ENCODE measurements at places on chromosomes 13 and 19.

- no peak for DNase-seq
Measured at GRCh38 chr19:44692379-44692721, 6.6 kb upstream of the CEACAM16 start.

DNA sequence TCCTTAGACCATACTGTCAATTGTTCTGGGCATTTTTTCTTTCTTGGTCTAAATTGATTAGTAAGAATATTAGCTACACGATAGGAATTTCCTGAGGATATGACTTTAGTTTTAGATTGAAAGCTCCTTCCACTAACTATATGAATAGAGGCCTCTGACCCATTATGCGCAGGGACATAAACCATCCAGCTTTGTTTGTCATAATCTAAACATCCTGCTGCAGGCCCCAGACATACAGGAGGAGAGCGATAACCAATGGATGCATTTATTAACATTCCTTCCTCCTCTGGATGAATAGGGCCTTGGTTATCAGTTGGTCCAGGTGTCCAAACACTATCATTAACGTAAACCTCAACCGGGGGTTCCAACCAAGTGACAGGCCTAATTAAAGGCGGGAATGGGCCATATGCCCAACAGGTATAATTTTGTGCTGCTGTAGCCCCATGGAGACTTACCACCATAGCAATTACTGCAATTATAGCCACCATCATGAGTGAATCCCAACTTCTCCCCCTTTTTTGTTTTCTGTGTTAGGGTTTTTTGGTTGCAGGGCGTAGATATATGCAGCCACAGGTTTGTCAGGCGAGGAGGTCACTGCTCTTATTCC lies 32.6 kb downstream of the CLEC4M start:
- no peak for DNase-seq

GRCh38 chr19:9793071-9793591 lies 24.6 kb upstream of the ZNF846 start:
- peak; percentile 39 for DNase-seq

- DNase-seq: no peak
Measured at GRCh38 chr13:38528986-38529385, 157.9 kb upstream of the FREM2 start.

DNA sequence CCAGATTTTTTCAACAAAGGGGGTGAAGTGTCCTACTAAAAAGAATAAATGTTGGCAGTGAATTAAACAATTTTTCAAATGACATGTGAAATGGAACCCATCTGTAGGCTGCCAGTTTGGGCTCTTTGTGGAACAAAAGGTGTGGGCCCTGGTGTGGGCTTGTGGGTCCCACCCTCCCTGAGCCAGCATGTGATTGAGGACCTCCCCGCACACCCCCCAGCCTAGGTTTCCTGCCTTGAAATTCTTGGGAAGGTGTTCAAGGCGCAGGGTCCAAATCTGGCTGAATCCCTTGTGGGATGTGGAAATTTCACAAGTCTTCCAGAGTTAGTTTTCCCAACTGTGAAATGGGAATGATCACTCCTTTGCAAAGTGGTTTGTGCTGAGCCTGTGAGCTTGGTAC lies 4.1 kb downstream of the GGN start:
- DNase-seq: no peak

DNA sequence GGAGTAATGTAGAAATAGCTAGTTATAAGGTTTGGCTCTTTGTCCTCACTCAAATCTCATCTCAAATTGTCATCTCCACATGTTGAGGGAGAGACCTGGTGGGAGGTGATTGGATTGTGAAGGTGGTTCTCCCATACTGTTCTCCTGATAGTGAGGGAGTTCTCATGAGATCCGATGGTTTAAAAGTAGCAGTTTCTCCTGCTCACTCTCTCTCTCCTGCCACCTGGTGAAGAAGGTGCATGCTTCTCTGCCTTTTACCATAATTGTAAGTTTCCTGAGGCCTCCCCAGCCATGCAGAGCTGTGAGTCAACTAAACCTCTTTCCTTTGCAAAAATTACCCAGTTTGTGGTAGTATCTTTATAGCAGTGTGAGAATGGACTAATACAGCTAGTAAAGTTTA lies 849.4 kb downstream of the DACH1 start:
- DNase-seq: no peak

DNA sequence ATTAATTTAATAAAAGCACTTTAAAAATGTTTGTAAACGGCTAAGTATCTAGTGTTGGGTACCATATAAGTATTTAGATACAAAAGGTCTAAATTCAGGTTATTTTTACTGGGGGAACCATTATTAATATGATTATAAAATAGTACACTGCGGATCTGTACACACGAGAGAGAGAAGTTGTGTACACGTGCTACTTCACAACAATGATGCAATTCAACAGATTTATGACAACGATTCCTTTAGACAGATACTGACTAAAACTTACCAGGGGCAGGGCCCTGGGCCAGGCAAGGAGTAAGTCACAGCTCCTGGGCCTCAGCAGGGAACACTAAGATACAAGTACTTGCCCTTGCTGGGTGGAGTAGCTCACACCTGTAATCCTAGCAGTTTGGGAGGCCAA lies 29.1 kb upstream of the TPTE2 start:
- DNase-seq: no peak

DNA sequence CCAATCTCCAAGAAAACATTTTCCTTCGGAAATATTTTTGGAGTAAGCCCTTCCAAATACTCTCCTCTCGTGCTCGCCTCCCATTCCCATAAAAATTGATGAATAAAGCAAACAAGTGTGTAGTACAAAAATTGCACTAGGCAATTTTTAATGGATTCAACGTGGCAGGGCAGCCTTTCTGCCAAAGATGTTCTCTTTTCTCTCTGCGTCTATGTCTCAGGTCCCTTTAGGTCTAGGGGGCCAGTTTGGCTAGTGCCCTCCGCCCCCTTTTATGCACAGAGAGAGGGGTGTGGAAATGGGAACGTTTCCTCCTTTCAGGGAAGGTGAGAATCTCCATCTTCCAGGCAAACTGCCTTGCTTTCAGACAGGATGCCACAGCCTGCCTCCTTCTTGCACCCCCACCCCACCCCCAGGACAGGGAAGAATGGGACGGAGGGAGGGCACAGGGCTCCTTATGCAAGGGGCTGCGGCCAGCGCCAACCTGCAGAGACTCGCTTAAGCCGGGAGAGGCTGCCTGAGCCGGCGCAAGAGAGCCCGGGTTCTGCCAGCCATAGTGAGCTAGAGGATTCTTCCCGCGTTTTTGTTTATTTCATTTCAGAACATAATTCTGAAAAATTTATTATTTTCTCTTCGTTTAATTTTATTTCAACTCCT lies 2.7 kb upstream of the ZIC2 start:
- DNase-seq: no peak

GRCh38 chr13:20492641-20493040 lies 33.0 kb downstream of the CRYL1 start:
- DNase-seq: peak; percentile 29

DNA sequence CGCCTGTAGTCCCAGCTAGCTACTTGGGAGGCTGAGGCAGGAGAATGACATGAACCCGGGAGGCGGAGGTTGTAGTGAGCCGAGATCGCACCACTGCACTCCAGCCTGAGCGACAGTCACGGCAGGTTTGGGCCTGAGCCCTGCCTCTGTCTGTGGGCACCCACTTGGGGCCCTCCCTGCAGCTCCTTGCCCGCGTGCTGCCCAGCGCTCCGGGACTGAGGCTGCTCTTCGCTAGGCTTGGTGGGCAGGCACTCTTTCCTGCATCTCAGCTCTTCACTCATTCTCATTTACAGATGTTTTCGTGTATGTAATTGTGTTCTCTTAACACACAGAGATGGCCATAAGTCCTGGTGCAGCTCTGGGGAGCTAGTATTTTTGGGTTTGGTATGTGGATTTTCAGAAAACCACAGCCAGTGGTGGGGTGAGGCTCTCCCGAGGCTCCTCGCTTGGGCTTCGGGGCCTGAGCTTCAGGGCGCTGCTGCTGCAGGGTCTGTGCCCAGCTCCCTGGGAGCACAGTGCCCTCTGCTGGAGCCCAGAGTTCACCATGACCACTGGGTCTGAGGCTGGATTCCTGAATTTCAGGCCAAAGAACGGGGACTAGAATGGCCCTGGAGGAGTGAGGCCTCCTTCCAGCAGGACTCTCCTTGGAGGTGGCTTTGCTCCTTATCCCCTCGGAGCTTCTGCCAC lies 15.2 kb downstream of the UPF1 start:
- DNase-seq: peak; percentile 39

GRCh38 chr19:4676955-4677731 lies 7.0 kb upstream of the MYDGF start:
- DNase-seq: no peak

DNA sequence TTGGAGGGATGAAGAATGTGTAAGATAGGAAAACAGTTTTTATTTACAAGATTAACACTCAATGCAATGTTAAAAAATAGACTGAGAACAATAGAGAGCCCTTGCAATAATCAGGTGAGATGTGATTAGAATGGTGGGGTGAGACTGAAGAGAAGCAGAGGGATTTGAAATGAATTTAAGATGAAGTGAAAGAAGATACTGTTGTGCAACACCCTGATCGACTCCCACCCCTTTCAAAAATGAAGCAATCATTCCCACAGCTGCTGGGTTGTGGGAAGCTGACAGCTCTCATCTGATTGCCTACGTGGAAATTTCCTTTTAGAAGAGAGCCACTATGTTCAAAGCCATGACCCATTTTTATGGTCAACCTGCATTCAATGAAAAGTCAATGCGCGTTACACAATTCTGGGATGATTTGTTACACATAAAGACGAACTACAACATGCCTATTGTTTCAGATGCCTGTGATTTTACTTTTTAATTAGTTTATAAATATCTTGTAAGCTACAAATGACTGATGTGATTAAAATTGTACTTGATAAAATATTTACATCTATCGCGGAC lies 1374.8 kb downstream of the PCDH9 start:
- DNase-seq: no peak

- no peak for DNase-seq
Measured at GRCh38 chr19:14632286-14632685, 42.4 kb downstream of the ADGRE3 start.

DNA sequence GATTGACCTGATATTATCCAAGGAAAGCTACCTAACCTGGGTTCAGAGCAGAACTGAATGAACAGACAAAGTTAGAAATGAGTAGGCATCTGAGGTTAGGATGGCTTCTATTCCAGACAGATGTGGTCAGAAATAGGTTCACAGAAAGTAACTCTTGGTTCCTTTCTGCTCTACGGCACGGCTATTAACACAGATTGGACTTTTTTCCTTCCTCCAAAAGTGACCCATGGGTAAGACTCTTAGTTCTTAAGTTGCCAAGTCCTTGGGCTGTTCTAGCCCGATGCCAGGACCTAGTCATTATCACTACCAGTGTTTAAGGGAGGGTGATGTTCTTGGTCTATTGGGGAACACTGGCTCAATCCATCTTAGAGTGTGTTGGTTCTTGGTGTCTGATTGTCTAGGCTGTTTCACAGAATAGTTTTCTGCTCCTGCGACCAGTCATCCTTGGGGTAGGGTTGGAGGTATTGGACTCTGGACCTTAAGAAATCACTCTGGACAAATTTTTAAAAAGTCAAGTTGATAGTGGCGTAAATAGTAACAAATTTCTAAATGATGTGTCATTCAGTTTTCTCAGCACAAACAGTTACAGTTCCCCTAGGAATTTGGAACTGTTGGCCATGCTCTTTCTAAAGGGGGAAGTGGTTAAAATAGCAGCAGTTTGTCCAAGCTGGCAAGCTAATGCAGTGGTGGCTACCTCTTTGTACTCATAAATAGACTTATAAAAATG lies 60.1 kb upstream of the MYCBP2 start:
- DNase-seq: peak; percentile 87

GRCh38 chr19:18440936-18441803 lies 3.2 kb upstream of the ISYNA1 start:
- DNase-seq: no peak

GRCh38 chr19:5953030-5953589 lies 24.8 kb downstream of the RANBP3 start:
- DNase-seq: peak; percentile 34

- no peak for DNase-seq
Measured at GRCh38 chr19:12828494-12828893, 5.9 kb downstream of the RTBDN start.

DNA sequence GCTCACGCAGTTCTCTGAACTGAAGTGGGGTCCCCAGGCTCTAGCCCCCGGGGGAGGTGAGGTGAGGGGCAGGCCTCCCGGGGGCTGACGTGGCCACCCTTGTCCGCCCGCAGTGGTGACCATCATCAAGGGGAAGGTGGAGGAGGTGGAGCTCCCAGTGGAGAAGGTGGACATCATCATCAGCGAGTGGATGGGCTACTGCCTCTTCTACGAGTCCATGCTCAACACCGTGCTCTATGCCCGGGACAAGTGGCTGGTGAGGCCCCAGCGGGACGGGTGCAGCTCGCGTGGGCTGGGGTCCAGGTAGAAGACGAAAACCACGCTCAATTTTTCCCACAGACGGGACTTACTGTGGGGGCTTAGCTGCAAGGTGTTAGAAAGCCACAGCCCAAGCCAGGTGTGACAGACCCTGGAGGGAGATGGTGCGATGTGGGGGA lies 5.6 kb upstream of the ADM5 start:
- DNase-seq: no peak

DNA sequence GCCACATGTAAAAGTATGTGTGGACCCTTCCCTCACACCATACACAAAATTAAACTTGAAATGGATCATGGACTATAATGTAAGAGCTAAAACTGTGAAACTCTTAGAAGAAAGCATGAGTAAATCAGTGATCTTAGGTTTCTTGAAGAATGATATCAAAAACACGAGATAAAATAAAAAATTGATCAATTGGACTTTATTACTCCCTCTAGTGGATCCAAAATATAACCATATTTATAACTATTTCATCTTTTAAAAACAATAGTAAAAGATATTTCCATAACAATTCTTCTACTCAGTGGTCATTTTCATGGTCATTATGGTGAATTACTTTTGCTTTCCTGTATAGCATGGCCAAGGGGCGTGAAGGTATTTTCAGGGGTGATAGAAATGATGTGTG lies 174.6 kb upstream of the LSM14A start:
- DNase-seq: no peak

- DNase-seq: no peak
Measured at GRCh38 chr13:37601648-37602440, 3.3 kb upstream of the POSTN start.

GRCh38 chr13:21458451-21458812 lies 671 bp downstream of the ZDHHC20 start:
- no peak for DNase-seq

DNA sequence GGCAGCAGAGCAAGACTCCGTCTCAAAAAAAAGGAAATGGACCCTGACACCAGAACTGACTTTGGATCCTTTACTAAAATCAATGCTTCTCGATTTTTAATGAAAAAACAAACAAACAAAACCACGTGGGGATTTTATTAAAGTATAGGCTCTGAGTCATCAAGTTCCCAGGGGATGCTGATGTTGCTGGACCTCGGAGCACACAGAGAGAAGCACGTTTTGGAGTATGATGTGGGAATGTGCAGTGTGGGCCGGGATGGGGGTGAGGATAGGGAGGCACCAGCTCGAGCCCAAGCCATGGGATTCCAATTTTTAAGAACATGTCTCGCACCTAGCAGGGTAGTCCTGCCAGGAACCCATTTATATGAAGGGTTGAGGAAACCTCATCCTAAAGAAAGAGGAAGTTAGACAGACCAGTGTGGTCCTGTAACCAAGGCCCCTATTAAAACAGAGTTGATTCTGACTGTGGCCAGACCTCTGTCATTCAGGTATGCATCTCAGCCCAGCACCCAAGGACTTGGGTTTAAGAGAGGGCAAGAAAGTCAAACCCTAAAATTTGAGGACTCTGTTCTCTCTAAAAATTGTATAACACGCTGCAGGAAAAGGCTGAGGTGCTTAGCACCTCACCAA lies 6.4 kb downstream of the FLT1 start:
- no peak for DNase-seq

- no peak for DNase-seq
Measured at GRCh38 chr13:93467175-93467574, 240.6 kb downstream of the GPC6 start.

GRCh38 chr13:98945863-98946605 lies 31.8 kb downstream of the DOCK9 start:
- no peak for DNase-seq

- DNase-seq: no peak
Measured at GRCh38 chr13:79593121-79593520, 112.2 kb downstream of the NDFIP2 start.
